Suppressor macrophage (primary cell): ENCODE measurements at places on chromosomes 11 and 22.

GRCh38 chr11:108009497-108010370, 1.0 kb downstream of the CUL5 start:
- DNase-seq, result peak; percentile 30

- no peak for DNase-seq
Measured at GRCh38 chr22:45207981-45208664, 32.6 kb downstream of the KIAA0930 start.

DNA sequence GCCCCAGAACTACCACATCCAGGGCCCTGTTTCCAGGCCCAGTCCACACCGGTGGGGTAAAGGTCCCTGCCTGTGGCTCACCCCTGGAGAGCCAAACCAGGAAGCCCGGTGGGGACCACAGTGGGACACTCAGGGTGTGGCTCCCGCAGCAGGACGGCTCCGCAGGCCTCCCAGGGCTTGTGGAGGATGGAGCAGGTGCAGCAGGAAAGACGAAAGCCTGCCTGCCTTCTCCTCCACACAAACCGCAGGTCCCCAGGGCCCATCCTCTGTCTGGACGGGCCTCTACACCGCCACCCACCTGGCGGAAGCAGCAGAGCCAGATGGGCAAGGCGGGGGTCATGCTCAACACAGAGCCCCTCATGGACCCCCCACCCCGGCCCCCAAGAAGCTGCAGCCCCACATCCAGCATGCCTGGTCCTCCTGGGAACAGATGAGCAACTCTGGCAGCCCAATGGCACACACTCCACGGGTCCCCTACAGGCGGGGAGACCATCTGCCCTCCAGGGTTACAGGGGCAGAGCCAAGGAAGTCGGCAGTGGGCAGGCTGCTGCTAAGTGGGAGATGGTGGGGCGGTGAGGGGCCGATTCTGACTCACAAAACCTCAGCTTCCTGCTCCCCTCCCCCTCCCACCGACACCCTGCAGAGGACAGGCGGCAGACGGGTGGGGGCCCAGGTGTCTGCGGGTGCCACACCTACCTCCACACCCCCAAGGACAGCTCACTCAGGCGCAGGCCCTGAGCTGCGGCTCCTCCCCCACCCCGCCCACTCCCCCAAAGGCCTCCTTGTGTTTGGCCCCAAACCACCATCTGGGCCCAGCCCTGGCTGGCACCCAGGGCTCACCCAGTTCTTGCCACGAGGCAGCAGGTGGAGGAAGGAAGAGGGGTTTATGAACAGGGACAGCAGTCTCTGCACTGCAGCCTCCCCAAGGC, 5.2 kb downstream of the SBF1 start:
- peak; percentile 46 for DNase-seq

GRCh38 chr11:11816511-11817314, 25.1 kb upstream of the USP47 start:
- DNase-seq, result no peak
